ENCODE measurements at places on chromosomes 1 and 21. TPM values are rescaled to one million over a fixed set of nuclear protein-coding genes. Genes with fewer than 3 reads are reported as not detected.
A peak's percentile ranks its signal among the peaks of the same experiment; 100 is the strongest.

DNA sequence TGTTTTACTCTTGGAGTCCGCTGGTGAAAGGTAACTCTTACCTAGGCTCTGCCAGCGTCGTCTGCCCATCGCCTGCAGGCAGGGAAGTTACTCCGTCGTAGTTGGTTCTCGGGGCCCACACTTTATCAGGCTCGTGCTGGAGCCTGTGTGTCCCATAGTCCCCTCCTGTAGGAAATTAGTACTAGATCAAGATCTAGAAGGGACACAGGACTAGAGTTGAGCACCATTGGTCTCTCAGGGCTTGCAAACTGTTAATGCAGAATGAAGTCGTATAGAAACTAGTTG, 940 bp downstream of the SRRM1 start:
- no peak for DNase-seq

GRCh38 chr1:154360288-154360687, 35.0 kb downstream of the ATP8B2 start:
- DNase-seq, result no peak

DNA sequence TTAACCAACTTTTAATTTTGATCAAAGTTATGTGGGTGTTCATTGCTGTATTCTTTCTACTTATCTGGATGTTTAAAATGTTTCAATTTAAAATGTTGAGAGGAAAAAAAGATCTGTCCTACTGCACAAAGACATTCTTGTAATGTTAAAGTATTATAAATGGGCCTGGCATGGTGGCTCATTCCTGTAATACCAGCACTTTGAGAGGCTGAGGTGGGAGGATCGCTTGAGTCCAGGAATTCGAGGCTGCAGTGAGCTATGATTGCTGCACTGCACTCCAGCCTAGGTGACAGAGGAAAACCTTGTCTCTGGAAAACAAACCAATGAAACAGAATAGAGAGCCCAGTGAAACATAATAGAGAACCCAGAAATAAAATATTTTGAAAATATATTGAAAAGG, 65.5 kb upstream of the LRRC8B start:
- no peak for DNase-seq

- DNase-seq, result no peak
These were observed 97.7 kb downstream of the ATP5PO start for GRCh38 chr21:33817663-33818451.

Gene ZNF695
- total RNA-seq, result not detected

Gene AMY1B
- not detected for total RNA-seq

Gene RASAL2
- 27.3 TPM for total RNA-seq

DNA sequence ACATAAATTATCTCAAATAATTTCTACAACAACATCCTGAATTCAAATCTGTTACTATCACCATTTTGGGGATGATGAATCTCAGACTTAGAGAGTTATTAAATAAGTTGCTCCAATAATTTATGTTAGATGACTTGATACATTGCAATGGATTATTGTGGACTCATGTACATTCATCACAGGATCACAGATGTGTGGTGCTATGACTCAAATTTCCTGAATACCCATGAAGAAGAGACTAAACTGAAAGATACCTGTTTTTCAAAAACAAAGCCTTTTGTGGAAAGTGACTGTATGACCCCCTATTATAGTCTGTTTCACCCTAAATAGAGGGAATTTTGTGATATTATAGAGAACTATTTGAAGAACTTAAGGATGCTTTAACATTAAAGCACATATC, 315.0 kb downstream of the PLA2G4A start:
- DNase-seq, result no peak

GRCh38 chr1:27568300-27569087, 35.5 kb downstream of the AHDC1 start:
- peak; percentile 99 for DNase-seq

Gene OPRD1
- not detected for total RNA-seq

DNA sequence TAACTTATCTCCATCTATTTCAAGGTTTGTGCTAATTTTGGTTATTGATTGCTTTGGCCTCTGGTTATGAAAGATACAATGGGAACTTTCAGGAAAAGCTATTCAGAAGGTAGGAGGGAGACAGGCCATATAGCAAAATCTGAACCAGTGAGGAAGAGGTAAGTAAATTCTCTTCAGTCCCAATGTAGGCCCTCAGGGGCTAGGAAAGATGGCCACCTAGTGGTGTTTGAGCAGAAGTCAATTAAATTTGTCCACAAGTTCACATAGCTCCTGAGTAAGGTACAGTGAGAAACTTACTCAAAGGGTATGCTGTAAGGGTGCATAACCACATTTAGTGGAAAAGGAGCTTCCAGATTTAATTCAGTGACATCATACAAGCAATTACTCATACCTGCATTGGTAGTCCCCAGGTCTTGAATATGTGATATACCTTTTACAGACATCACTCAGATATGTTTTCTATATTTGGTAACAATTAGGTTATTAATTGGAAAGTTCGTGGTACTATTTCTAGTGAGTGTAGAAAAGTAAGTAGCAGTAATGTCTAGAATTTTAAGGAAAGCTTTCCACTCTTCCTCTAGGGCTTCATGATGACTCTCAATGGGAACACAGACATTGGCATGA, 21.4 kb upstream of the FMO1 start:
- peak; percentile 20 for DNase-seq

DNA sequence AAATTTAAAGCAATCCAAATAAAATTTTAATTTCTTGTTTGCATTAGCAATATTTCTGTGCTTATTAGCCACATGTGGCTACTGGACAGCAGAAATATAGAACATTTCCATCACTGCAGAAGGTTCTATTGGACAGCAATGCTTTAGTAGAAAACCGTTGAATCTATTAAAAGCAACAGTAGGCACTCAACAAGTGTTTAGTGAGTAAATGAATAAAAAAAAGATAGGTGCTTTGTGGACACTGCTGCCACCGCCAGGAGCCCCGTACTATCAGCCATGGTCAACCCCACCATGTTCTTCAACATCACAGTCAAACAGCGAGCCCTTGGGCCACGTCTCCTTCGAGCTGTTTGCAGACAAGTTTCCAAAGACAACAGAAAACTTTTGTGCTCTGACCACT, 74.5 kb upstream of the MUTYH start:
- DNase-seq, result no peak

DNA sequence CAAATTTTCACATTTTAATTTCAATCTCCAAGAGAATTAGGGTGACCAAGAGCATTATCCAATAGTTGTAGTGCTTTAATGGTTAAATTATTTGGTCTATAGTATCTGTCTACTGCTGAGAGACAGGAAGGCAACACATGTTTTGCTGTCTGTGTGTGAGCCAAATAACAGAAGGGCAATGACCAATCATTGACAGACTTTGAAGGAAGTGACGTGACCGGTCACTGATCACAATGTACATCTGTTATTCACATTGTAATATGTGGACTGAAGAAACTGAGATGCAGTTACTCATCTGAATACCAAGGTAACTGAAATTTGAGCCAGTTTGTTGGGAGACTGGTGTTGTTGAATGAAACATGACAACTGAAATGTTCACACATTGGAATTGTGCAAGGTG, 196.7 kb downstream of the LRRC40 start:
- no peak for DNase-seq

- DNase-seq, result no peak
These were observed 82.8 kb downstream of the TRIM33 start for GRCh38 chr1:114428083-114428754.

Gene BARHL2
- not detected for total RNA-seq

GRCh38 chr21:24323536-24323935, 1283.7 kb downstream of the MRPL39 start:
- no peak for DNase-seq

Gene TFF3
- 1,534 TPM for total RNA-seq

Gene TNFSF4
- 0.49 TPM for total RNA-seq
